ENCODE measurements at places on chromosomes 1 and 21.

DNA sequence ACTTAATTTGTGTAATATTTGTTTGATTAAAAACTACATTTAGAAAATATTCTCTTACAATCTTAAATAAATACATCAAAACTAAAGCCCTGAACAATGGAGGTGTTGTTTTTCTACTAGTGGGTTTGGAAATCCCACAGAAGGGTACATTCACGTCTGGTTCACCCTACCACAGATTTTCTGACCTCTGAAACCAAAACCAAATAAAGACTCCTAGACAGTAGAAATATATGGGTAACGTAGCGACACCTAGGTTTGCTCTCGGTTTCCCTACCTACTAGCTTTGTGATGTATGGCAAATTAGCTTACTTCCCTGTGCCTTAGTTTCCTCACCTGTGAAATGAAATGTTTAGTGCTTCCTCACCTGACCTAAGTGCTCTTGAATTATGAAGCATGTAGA, 312.6 kb downstream of the DPYD start:
- no peak for DNase-seq

GRCh38 chr21:37787456-37787855, 128.8 kb downstream of the KCNJ6 start:
- DNase-seq: no peak

- DNase-seq: no peak
Observed at GRCh38 chr1:43880604-43881003, 53.0 kb upstream of the ARTN start.

- DNase-seq: no peak
Observed at GRCh38 chr1:230208619-230209261, 141.7 kb downstream of the GALNT2 start.

GRCh38 chr1:44847845-44848244, 4.8 kb upstream of the PTCH2 start:
- no peak for DNase-seq

DNA sequence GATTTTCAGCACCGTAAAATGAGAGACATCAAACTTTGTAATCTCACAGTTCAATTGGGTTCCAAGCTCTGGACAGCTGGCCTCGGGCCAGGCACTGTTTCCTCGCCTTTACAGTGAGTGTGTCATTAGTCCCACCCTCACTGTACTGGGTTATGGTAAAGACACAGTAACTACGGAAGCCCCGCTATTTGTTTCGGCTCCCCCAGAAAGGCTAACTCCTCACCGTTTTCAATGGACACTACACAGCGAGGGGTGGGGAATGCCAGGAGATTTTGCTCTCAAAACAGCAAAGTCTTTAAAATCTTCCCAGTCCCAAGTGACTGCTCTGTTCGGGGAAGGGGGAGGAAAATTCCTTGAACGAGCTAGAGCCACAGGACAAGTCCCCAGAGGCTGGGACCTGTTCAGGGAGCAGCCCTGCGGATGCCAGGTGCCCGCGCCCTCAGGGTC, 757 bp upstream of the SPSB1 start:
- peak; percentile 86 for DNase-seq

- no peak for DNase-seq
Observed at GRCh38 chr1:153400244-153400643, 9.4 kb upstream of the S100A8 start.

DNA sequence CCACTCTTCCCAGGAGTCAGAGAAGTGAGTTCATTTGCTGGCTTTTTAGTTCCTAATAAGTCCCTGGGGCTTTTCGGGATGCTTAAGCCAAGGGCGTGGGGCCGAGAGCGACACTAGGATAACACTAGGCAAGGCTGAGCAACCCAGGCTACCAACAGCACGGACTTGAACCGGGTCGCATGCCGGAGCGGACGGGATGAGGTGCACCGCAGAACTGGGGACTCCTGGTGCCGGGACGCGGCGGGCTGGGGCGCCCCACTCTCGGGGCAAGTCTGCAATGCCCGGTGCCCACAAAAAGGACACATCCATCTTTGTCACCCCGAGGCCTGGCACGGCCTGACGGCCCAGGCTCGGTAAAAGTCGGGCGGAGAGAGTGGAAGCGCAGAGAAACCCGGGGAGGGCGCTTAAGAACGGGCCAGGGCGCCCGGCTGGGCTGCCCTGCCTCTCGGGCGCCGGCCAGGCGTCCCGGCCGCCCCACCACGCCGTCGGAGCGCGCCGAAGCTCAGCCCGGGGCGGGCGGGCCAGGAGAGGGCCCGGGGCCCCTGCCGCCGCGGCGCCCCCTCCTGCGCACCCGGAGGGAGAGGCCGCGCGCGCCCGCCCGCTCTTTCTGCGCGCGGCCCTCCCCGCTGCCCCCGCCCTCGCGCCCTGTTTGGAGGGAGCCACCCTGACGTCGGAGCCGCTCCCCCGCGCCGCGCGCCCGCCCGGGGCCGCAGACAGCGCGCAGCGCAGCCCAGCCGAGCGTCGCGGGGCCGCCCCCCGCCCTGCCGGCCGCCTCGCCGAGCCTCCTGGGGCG, at the start of gene NBL1:
Gene NBL1 (plus strand): TSS at position 710 of the 793 bp plus-strand sequence. CDS start 10,720 bp downstream, outside the sequence.
- DNase-seq: peak; percentile 87

GRCh38 chr1:87958201-87958600, 629.5 kb downstream of the LMO4 start:
- no peak for DNase-seq

GRCh38 chr1:182301467-182302198, 90.0 kb downstream of the GLUL start:
- peak; percentile 71 for DNase-seq

DNA sequence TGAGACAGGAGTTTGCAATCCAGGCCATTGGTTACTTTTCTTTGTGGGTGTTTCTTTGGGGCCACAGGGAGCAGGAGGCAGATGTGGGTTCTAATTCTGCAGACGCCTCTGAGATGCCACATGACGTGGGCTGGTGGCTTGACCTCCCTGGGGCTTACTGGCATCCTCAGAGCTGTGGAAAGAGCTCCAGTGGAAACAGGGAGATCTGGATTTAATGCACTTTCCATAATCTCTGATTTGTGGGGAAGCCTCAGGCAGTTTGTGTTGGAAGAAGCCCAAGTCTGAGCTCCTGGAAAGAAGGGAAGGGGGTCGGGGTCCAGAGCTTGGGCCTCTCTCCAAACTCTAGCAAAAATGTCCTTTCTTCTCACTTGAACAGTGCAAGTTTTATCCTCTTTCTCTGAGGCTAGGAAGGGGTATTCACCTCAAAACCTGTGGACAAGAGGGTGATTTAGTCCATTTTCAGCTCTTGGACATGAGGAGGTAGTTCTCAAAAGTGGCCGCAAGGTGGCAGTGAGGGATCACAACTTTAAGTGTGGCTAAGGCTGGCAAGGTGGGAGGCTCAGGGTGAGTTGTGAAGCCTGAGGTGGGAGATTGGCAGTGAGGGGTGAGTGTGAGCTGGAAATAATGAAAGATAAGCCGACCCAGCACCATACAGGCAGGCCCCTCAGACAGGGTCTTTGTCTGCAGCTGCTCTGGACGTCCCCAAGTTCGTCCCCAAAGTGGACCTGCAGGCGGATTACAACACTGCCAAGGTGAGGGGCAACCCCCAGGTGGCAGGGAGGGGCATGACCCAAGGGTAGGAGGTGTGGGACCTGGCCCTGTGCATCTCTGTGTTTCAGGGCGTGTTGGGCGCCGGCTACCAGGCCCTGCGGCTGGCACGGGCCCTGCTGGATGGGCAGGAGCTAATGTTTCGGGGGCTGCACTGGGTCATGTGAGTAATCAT, 9.2 kb downstream of the IKBKE start:
- DNase-seq: peak; percentile 79

DNA sequence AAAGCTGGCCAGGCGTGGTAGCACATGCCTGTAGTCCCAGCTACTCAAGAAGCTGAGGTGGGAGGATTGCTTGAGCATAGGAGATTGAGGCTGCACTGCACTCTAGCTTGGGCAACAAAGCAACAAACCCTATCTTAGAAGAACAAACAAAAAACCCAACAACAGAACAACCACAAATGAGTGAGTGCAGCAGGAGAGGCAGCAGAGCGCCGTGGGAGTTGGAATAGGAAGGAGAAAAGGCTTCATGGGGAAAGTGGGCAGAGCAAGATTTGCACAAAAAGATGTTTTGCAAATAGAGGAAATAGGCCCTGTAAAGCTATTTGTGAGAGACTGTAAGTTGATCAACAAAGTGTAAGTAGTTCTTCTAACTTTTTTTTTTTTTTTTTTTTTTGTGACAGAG, 19.6 kb downstream of the SMAP2 start:
- no peak for DNase-seq

DNA sequence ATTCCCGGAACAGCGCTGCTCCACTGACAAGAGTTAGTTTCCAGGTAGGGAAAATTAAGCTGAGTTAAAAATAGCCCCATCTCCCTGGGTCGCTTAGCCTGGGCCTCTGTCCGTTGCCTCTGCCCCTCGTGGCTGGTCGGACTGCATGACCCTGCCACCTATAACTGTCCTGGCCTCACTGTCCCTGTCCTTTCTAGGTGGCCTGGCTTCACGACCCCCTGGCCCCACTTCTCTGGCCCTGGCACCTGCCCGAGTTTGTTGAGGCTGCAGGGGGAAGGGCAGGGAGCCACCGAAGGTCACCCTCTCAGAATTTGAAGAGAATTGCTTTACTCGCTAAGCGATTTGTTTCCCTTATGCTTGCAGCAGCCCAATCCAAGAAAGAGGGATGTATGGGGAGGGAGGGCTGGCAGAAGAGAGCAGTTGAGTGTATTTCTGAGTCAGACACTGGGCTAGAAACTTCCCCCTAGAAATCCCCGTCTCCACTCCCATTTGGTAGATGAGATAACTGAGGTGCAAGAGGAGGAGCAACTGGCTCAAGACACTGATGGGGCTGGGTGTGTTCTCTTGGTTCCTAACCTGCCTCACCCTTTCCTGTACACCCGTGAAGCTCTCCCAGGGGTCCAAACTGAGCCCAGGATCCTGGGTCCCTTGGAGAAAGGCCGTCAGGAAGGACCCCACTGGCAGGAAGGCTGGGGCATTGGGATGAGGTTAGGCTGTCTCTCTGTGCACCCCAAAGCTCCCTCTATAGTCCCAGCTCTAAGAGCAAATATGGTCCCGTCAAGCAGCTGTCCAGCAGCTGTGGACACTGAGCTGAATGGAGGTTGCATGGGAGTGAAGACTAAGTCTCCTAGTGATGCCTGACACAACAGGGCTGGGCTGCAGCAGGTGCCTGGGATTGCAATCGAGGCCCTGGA, 2.9 kb upstream of the EDN2 start:
- no peak for DNase-seq

DNA sequence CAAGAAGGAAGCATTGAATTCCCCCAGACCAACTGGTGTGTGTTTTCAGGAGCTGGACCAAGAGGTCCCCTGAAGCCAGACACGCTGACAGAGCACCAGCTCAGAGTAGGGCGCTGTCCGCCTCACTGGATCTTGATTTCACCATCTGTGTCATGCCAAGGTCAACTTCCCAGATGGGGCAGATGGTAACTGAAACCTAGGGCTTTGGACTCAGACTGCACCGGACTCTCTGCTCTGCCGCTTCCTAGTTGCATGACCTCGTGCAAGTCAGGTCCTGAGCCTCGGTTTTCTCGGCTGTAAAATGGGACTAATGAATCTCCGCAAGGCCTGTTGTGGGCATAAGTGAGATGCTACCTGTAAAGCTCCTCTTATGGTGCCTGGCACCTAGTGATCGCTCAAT, 17.9 kb upstream of the CASZ1 start:
- no peak for DNase-seq

DNA sequence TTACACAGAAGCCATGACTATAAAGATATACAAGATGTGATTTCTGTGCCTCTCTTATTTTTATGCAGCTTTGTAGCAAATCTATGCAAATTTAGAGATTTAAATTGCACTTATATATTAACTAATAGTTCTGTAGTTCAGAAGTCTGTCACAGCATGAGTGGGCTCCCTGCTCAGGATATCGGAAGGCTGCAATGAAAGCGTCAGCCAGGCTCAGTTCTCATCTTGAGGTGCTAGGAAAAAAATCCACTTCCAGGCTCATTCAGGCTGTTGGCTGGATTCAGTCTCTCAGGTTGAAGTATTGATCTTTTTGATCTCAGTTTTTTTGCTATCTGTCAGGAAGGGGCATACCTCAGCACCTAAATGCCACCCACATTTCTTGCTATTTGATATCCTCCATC, 487.4 kb upstream of the DEPDC1 start:
- DNase-seq: no peak

DNA sequence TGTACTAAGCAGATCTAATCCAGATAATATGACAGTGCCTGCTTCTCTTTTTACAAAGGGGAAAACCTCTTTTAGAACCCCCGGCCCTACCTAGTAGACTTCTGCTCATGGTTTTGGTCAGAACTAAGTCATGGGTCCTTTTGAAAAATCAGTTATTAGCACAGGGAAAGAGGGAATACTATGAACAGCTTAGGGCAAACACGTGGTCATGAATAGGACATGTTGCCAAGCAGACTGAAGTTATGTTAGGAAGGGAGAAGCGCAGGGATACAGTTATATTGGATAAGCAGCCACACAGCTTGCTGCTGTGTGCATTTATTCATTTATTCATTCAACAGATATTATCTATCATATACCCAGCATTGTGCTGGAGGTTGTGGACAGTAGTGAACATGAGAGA, 25.3 kb upstream of the IGSF3 start:
- DNase-seq: no peak

DNA sequence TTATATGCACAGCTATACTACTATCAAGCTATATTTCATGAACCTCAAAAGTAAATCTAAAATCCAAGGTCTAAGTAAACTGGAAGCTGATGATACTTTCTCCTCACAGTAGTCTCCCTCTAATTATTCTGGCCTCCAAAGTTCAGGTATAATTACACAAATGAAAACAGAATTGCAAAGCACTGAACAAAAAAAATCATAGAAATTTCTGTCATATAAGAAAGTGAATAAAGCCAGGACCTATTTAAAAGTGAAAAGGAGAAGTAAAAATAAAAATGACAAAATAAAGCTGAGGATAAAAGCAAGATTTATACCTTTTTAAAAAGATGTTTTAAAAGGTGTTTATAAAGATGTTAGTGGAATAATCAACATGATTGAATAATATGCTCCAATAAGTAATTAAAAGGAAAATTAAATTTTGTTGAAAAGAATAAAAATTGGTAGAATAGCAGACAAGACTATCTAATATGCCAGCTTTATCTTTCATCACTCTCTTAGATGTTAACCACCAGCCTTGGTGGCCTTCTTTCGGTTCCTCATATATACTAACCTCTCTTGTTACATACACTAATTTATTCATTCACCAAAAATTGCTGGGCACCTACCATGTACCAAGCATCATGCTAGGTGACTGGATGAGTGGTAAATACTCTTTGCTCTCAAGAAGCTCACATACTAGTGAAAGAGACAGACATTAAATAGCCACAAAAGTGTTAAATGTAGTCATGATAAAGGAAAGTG, 25.1 kb downstream of the SHCBP1L start:
- DNase-seq: no peak

GRCh38 chr21:46424621-46425020, 34.1 kb upstream of the DIP2A start:
- DNase-seq: peak; percentile 37

DNA sequence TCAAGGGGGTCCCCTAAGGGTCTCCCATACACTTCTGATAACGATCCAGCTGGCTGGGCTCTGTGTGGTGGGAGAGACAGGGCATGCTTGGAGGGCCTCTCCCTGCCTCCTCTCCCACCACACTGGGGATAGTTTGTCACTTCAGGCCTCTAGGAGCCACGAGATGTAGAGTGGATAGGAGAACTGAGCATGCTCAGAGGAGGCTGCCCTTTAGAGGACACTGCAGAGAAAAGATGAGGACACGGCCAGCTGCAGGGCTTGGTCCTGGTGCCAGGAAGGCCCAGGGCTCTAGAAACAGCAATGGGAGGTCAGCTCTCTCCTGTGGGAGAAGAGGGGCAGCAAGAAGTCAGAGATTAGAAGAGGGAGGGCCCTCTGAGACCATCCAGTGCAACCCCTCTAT, 25.7 kb downstream of the SLC9A1 start:
- DNase-seq: no peak

All from Right ventricle myocardium superior (tissue), 1 donor.